RPMI8226 (cell line): ENCODE measurements at places on chromosomes 6 and 20.

DNA sequence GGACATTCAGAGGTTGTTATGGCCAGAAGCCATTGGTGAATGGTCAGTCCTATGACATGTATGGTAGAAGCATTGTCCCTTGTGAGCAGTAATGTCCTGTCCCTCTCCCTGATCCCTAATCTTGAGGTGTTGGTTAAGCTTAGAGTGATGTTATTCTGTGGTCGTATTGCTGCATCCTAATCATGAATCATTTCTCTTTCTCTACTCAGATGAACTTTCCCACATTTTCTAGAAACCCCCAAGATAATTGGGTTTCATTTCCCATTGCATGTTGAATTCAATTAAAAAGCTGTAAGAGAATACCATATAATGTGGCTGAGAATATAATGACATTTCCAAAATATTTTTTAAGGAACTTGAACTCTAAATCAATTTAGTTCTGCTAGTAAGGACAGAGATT, 175.1 kb downstream of the PLCB4 start:
- no peak for DNase-seq

GRCh38 chr6:167244064-167244960, 46.8 kb upstream of the UNC93A start:
- no peak for DNase-seq

GRCh38 chr20:3751305-3751674, 16.3 kb downstream of the ADISSP start:
- DNase-seq = no peak

- DNase-seq = no peak
These were observed 411.8 kb upstream of the SULF2 start for GRCh38 chr20:48197066-48197465.

GRCh38 chr6:168318579-168319278, 848 bp downstream of the DACT2 start:
- DNase-seq = no peak

DNA sequence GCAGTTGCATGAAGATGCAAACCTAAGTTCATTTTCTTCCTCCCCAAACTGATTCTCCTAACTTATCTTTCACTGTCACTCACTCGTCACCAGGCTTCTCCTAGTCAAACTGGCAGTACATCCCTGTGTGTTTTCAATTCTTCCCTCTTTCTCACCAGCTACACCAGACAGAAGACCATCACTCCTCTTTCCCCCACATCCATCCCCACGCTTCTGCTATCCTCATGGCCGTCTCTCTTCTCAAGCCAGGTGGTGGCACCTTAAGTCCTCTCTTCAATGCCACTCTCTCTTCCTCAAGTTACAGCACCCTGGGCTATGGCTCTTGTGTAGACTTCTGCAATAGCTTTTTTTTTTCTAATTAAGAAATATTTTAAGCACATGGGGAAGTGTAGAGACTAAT, 14.4 kb upstream of the TREM2 start:
- DNase-seq = no peak

- DNase-seq = no peak
These were observed 576.7 kb upstream of the AGPAT4 start for GRCh38 chr6:161850562-161850961.

DNA sequence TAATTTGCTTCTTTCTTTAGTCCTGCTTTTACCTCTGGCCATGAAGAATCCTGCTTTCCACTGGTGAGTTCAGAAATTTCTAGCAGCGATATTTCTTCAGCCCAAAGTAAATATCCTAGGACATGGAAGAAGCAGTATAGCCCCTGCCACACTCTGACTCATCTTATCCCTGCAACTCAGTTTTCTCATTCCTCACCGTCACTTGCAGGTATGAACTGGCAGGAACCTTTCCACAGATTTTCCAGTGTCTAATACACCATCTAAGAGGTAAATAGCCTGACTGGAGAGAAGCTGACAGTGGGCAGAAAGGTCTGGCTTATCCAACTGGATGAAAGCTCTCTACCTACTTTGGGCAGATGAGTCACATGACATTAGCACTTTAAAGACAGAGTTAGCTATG, 816.7 kb upstream of the FLRT3 start:
- DNase-seq = no peak

DNA sequence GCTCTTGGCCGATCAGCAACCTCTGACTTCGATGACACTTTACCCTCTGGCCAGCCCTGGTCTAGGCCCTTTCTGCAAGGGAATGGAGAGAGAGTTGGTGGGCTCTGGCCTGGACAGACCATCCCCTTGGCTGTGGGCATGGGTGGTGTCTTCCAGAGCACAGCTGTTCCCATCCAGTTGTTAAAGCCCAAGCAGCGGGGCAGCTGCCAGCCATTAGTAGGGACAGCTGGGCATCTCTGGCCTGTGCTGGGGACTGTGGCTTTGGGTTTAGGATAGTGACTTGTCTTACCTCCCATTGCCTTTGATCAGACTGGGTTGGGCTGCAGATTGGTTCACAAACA, 2.8 kb downstream of the CDC25B start:
- DNase-seq = no peak

GRCh38 chr6:83062225-83062624, 3.4 kb downstream of the UBE3D start:
- DNase-seq = no peak

DNA sequence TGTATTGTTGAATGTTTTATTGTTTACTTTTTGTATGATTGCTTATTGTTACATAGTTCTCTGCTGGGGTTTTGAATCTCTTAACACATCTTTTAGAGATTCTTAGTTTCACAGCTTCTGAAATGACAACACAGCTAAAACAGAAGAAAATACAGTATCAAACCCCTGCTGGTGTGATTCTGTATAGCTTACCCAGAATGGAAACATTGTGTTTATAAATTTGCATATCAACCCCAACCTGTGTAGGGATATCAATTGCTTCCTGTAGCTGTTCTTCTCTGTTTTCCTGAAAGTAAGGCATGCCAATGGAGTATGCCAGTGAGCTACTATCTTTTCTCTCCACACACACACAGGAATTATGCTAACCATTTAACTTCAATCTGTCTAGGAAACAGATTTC, 64.3 kb upstream of the ID4 start:
- DNase-seq = no peak

GRCh38 chr6:89596056-89596455, 42.5 kb downstream of the LYRM2 start:
- no peak for DNase-seq

- peak; percentile 40 for DNase-seq
These were observed 135.7 kb downstream of the BCAS1 start for GRCh38 chr20:53934421-53935343.

DNA sequence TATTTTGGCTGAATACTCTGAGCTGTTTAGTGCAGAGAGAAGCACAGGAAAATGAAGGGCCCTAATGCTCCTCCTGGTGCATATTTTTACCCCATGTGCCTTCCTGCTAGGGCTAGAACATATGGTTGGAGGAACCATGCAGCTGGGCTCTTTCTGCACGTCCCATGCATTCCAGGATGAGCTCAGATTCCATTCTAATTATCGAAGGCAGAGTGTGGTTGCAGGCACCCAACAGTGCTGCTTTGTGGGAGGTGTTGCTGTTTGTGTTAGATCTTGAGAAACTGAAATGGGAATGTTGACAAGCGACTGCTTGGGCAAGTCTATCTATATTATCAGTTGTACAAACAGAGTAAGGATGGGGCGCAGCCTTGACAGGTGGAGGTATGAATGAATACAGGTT, 419.5 kb downstream of the DHX35 start:
- no peak for DNase-seq

- no peak for DNase-seq
These were observed 131.1 kb downstream of the ATXN1 start for GRCh38 chr6:16630026-16630643.

DNA sequence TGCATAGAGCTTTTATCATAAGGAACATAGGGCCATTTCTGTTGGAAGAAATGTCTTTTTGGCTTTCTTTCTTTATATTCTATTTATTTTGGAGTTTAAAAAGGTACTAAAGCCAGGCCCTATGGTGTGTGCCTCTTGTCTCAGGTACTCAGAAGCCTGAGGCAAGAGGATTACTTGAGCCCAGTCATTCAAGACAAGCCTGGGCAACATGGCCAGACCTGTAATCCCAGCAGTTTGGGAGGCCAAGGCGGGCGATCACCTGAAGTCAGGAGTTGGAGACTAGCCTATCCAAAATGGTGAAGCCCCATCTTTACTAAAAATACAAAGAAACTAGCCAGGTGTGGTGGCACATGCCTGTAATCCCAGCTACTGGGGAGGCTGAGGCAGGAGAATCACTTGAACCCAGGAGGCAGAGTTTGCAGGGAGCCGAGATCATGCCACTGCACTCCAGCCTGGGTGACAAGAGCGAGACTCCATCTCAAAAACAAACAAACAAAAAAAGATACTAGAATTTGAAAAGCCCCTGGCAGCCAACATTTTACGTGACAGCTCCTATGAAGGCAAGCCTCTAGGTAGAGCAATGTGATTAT, 80.0 kb downstream of the CBFA2T2 start:
- DNase-seq = no peak

DNA sequence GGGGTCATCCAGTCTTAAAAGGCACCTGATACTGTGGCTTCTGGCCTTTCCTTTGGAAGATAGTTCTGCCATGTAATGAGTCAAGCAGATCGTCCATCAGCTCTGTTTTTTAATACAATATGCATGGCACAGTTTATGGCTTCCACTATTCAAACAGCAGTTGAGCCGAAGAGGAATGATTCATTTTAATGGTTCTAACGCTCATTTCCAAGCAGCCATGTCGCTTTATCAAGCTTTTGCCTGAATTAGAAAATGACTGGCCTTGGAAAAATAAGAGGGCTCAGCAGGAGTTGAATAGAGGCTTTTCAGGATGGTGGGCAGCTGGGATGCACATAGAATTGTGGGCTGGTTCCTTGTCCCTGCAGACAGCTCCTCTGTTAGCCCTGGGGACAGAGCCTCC, 138.1 kb downstream of the SOBP start:
- no peak for DNase-seq

- DNase-seq = no peak
These were observed 334.1 kb downstream of the NRN1 start for GRCh38 chr6:5672581-5673011.

- no peak for DNase-seq
These were observed 100.2 kb upstream of the ARMC2 start for GRCh38 chr6:108748055-108748454.

DNA sequence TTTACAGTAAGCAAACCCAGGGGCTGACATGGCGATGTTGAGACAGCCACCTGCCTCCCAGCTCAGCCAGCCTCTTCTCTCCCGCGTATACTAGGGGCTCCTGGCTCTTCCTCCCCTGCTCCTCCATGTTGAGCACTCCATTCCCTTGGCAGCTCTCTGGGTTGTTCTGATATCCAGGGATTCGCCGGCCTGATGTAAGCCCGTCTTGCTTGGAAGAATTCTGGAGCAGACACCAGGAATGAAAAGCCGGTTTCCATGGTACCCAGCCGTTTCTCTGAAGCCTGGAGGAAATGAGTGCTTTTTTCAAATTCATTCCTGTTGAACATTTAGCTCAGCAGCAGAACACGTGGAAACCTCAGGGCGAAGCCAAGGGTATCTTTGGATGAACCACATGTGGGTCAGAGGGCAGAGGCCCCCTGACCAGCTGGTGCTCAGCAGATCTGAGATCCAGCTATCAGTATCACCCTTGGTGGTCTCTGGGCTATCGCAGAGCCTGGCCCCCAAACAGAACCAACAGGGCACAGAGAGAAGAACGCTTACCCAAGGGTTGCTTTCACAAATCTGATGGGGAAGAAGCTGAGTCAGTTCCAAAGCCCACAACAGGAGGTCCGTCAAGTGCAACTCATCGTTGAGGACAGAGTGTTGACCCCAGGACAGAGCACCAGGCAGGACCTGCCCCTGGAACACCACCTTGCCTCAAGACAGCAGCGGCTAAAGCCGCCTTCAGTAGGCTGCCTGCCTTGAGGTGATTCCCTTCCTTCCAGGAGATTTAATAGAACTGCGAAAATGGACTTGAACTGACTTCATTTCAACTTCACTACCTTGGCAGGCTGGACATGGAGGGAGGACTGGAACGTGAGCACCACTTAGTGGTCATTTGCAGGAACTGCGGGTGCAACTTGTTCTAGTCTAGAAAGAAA, 96.1 kb upstream of the RIN2 start:
- peak; percentile 66 for DNase-seq

DNA sequence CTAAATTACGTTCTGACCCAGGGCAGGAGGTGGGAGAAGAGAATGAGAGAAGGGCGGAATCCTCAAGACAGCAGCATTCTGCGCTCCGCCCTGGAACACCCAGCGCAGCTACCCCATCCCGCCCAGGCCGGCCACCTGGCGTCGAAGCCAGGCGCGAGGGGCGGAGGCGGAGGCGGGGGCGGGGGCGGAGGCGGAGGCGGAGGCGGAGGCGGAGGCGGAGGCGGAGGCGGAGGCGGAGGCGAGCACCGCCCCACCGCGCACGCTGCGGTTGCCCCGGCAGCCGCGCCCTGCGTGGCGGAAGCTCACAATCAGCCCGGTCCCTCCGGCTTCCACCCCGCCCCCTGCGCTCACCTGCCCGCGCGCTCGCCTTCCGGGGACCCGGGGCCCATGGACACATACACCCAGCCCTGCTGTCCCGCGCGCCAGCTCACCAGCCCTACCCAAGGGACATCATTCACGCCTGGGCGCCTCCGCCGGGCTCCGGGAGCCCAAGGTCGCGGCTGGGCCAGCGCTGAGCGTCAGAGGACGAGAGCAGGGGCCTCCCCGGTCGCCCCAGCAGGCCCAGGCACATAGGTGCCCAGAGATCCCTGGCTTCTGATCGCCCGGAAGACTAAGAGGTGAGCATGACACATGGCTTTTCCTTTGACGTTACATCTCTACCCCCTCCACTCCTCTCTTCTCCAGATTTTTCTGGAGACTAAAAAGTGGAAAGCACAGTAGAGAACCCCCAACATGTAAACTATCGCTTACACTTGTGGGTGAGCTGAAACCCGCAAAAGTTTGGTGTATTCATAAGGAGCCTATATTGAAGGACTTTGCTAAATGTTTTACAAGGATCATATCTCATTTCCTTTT, at the start of gene ANKEF1:
ANKEF1 (plus strand) TSS at position 271 of the 855 bp plus-strand sequence. CDS start 3,315 bp downstream, outside the sequence.
- peak; percentile 96 for DNase-seq

- DNase-seq = no peak
These were observed 20.2 kb upstream of the TBC1D7 start for GRCh38 chr6:13348334-13349113.

- DNase-seq = no peak
These were observed 228.1 kb upstream of the CEP162 start for GRCh38 chr6:84455511-84456029.

- DNase-seq = no peak
These were observed 30.9 kb upstream of the MLN start for GRCh38 chr6:33834401-33835392.

- no peak for DNase-seq
These were observed 231.6 kb downstream of the TFAP2B start for GRCh38 chr6:51049983-51050877.

DNA sequence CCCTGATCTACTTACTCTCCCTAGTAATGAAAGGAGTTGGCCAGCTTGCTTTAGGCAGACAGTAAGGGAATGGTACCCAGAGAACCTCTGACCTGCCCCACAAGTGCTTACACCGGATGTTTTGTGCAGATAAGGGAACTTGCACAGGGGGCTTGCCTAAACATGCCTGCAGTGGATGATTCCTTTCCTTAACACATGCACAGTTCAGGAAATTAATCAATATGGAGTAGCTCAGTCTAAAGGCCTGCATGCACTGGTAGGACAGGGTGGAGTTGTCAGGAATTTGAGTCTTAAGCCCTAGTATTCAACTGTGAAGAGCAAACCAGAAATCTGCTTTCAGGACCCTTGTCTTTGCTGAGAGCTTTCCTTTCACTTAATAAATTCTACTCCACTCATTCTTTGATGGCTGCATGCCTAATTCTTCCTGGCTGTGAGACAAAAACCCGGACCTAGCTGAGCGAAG, 3.9 kb upstream of the TRIM38 start:
- no peak for DNase-seq

GRCh38 chr6:5998711-5999687, 7.7 kb downstream of the NRN1 start:
- DNase-seq = no peak
